RPMI7951 (cell line): ENCODE measurements at places on chromosomes 3 and 15. TPM values are rescaled to one million over a fixed set of nuclear protein-coding genes. Genes with fewer than 3 reads are reported as not detected.

GRCh38 chr15:101396484-101397261 is 92.8 kb downstream of the PCSK6 start:
- DNase-seq: no peak

- DNase-seq: no peak
These were observed 26.0 kb upstream of the GNB5 start for GRCh38 chr15:52217186-52217585.

DNA sequence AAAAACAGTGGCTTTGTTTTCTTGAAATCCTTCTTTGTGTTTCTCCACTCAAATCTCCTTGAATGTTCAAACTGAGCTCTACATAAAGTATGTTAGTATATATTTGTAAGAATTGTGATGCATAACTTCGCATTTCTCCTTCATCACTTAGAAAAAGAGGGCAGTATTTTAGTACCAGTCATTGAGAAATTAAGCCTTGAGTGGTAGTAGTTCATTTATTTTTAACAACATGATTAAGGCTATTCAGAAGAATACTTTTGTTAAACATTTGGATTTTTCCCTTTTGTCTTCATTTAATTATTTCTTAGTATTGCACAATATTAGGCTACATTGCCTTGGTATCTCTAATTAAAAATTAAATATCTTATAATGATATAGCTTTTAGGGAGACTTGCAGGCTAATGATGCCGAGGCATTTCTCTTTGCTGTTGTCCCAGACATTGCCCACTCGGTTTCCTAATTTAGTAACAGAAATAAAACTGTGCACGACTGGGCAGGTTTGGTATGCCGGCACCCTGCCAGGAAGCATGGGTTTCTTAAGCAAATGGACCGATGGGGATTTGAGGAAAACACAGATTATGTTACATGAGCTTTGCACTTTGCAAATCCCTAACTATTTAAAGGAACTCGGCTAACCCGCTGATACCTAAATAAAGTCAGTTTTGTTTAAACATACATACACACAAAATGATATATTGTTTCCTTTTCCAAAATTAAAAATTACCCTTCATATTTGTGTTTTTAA is 54.7 kb downstream of the LRRC28 start:
- peak; percentile 90 for DNase-seq

- no peak for DNase-seq
These were observed 16.9 kb upstream of the KNG1 start for GRCh38 chr3:186700267-186700666.

DNA sequence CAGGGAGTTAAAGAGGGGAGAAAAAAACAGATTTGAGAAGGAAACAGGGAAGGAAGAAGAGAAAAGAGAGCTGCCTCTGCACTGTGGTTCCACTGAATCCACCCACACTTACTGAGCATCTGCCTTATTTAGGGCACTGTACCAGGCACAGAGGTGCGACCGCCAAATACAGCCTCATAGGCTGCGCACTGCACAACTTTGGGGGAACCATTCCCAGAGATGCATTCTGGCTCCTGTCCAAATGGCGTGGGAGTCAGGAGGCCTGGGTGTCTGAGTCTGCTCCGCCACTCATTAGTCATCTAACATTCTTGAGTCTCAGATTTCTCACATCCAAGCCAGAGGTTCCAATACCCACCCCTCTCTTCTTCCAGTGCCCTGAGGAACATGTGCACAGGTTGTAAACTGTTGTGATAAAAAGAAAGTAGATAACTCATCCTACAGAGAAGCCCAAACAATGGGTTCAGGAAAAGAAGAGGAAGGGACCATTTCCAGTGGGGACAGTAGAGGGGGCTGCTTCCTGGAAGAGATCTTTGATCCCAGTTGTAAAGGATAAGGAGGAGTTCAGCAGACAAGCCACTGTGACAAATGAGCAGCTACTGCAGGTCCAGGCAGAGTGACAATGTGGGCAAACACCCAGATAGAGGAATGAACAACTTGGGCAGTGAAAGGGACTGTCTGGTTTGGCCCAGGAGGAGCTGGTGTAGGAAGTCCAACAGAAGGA is 254.6 kb downstream of the UACA start:
- DNase-seq: peak; percentile 97

DNA sequence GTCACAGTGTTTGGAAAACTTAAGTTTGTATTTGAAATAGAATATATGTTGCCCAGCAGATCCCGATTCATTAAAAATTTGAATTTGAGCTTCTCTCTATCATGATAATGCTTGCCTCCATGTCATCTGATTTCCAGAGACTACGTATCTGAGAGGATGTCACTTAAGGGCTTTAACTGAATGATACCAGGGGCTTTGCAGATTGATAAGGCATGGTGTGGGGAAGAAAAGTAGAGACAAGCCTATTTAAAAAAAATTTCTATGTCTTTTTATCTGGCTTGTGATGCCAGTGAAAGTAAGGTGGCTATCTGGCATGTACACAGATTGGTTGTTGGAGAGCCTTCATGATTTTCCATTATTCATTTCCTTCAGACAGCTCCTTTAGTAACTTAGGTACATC is 72.7 kb downstream of the UBE2E2 start:
- DNase-seq: no peak

TNFAIP8L3 gene
- 0.29 and 0.48 TPM in 2 replicates for total RNA-seq

KNG1 gene
- not detected in 2 replicates for total RNA-seq

UBE2E2 gene
- 91.9 and 121 TPM in 2 replicates for total RNA-seq

ACSBG1 gene
- total RNA-seq: 0.24 and 0.49 TPM in 2 replicates

DNA sequence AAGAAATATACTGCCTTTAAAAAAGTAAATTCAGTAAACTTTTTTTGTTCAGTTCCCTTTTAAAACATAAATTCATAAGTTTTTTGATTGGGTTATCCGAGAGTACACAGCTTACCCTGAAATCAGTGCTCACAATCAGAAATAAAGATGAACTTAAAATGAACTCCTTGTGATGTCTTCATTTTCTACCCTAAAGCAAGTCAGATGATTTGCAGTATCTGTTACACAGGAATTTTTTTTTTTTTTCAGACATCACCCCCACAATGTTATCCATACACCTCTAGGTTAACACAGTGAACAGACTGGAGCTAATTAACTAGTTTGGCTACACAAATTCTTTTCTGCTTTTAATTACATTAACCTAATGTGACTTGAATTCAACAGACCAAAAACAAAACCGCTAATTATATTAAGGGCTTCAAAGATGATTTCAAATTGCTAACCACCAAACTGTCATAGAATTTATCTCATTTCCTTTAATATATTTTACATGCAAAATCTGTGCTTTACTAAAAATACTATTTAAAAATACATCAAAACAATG is 1042.0 kb downstream of the ROBO1 start:
- DNase-seq: peak; percentile 40

GRCh38 chr3:2525968-2526367 is 427.3 kb downstream of the CNTN4 start:
- DNase-seq: no peak

- DNase-seq: no peak
These were observed 150.7 kb downstream of the OPA1 start for GRCh38 chr3:193743702-193744047.
